ENCODE measurements at places on chromosomes 11 and 22.

DNA sequence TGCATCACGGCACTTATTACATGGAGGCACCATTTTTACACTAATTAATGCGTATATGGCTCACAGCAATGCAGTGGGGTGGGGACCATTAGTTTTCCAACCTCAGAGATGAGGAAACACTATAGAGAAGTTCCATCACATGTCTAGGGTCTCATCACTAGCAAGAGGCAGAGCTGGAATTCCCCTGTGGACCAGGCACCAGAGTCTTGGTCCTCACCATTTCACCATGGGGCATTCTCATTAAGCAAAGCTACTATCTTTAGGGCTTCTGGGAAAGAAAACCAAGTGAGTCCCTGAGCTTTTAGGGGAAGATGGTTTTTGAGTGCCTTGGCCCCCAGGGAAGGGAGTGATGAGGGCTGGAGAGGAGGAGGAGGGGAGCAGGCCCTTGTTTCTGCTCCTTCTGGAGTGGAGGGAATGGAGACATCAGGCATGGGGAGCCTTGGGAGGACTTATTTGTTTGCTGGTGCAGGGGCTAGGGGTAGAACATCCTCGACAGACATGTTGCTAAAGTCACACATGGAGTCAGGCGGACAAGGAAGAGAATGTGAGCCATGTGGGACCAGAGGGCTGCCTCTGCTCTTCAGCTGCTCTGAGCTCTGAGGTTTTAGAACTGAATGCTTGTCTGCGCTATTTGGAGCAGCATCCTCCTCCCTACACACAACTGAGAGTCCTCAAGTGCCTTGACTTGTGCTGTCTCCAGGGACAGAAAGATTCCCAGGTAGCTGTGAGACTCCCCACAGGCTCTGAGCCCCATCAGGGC lies 40.3 kb upstream of the ZBED5 start:
- DNase-seq = no peak

GRCh38 chr22:47163856-47164513 lies 401.5 kb downstream of the TBC1D22A start:
- no peak for DNase-seq

DNA sequence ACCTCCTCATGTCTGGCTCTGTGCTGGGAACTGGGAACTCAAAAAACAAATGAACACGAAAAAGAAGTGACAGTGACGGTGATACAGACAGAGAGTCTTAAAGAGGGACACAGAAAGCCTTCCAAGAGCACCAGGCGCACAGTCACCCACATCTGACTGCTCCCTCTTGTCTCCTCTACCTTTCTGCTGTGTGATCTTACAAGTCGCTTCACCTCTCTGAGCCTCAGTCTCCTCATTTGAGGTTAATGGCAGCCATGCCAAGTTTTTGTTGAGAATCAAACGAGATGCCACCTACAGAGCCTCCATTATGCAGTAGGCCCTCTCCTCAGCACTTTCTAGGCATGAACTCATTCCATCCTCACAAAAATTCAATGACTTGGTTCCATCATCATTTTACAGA lies 3.7 kb downstream of the LRRC32 start:
- DNase-seq = no peak

GRCh38 chr11:69644962-69645675 lies 4.2 kb downstream of the CCND1 start:
- DNase-seq = no peak

- no peak for DNase-seq
Observed at GRCh38 chr11:94281324-94281723, 23.1 kb upstream of the IZUMO1R start.

DNA sequence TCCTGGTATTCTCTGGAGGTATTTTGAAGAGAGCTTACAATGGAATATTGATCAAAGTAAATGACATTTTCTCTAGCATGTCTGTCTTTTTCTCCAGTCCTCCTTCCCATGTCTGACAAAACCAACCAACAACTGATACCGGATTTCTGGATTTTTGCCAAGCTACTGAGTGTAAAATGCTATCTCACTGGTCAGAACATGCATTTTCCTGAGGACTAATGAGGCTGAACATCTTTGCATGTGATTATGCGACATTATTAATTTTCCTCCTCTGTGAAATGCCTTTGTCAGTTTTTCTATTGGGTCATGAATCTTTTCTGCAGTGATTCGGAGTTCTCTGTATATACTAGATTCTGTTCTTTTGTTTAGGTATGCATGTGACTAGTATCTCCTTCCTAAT lies 51.4 kb downstream of the CDON start:
- no peak for DNase-seq

DNA sequence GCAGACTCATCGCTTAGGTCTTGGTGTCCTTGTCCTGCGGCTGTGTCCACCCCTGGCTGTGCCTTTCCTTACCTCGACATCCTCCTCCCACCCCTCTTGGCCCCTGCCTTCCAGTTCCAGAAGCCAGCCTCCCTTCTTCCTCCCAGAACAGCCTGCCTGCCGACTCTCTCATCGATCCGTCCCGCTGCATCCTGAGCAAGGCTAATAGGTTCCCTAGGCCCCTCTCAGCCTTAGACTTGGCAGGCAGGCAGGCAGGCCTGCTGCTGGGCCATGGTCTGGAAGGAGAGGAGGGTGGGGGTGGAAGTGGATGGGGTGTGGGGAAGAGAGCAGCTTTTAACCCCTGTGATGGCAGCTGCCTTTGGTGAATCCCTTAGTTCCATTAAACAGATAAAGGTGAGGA lies 196.7 kb upstream of the TBCEL start:
- DNase-seq = no peak

GRCh38 chr11:2483426-2483825 lies 38.6 kb downstream of the KCNQ1 start:
- no peak for DNase-seq

- DNase-seq = peak; percentile 74
Observed at GRCh38 chr11:109960831-109961230, 132.4 kb upstream of the ZC3H12C start.

DNA sequence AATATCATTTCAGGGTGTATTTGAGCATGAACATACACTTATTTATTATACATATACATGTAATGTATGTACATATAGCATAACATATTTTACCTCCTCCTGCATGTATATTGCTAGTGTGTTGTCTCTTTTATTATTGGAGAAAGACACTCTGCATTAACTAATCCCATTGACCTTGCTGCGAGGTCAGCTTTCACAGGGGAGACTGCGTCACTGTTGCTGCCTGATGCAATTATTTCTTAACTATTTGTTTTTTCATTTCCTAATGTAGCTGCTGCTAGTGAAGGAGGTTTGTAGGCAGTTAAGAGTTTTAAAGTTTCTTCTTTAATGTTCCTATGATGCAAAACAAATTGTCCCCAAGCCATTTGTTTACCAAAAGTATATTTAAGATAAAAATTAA lies 185.4 kb upstream of the CNTN5 start:
- DNase-seq = no peak

- DNase-seq = no peak
Observed at GRCh38 chr11:102254047-102254446, 63.2 kb upstream of the BIRC3 start.

- peak; percentile 12 for DNase-seq
Observed at GRCh38 chr11:17650127-17650911, 69.1 kb upstream of the MYOD1 start.

GRCh38 chr11:2271077-2271326 lies 614 bp upstream of the ASCL2 start:
- no peak for DNase-seq

DNA sequence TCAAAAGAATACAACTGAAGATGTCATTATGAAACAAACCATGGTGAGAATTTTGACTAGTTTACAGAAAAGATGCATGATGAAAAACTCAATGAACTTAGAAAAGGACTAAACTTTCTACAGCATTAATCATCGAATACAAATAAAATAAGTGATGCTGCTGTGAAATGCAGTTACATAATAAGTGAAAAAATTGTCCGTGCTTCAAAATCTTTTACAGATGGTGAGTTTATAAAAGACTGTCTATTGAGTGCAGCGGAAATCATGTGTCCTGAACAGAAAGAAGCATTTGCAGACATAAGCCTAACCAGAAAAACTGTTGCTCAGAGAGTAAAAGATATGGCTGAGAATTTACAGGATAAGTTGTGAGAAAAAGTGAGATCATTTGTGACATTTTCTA lies 33.8 kb downstream of the NEAT1 start:
- peak; percentile 73 for DNase-seq

DNA sequence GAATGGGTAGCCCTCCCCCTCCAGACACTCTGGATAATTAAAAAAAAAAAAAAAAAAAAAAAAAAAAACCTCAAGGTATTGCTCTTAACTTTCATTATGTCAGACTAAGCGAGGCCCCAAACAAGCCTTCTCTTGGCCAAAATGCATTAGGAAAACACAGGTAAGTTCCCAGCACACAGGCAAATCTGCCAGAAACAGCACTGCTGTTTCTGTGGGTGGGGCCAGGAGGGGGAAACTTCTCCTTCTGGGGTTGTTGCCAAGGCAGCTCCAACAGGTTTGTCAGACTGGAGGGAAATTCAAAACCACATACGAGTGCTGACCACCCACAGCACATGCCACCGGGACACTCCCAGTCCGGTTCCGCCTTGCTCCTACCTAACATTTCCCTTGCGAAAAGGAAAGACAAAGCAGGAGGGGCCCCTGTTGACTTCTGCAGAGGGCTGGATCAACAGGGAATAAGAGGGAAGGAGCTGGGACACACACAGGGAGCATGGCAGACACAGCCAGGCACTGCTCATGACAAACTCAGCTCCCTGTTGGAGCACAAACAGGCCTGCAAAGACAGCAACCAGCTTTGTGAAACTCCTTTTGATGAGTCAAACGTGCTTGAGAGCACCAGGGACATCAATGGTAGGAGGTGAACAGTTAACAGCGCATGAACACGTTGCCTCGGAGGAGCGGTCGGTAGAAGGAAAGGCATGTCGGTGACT lies 55.0 kb downstream of the MYH9 start:
- peak; percentile 81 for DNase-seq

GRCh38 chr11:68461575-68461917 lies 994 bp downstream of the PPP6R3 start:
- DNase-seq = no peak

- no peak for DNase-seq
Observed at GRCh38 chr11:84313830-84314359, 1027.7 kb upstream of the CCDC90B start.

DNA sequence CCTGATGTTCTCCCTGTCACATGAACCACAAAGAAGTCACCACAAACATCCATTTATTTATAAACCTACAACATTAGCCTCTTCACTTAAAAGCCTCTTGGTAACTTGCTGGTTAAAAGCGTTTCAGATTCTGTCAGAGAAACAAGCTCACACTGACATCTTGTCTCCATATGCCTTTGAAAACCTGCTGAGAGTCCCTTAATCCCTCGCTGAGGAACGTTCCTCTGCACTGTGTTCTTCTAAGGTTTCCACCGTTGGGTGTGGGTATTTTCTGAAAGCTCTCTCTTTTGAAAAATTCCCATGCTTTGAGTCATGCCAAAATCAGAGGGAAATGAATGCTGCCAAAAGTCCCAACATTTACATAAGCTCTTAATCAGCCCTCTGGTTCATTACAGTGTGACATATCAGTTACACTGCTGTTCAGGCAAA lies 149.8 kb downstream of the CCDC34 start:
- peak; percentile 96 for DNase-seq

- DNase-seq = peak; percentile 3
Observed at GRCh38 chr11:72553706-72554105, 119.4 kb upstream of the CLPB start.

GRCh38 chr22:40727070-40727963 lies 48.0 kb downstream of the MCHR1 start:
- no peak for DNase-seq

GRCh38 chr22:43516996-43517635 lies 105.3 kb downstream of the MPPED1 start:
- no peak for DNase-seq

DNA sequence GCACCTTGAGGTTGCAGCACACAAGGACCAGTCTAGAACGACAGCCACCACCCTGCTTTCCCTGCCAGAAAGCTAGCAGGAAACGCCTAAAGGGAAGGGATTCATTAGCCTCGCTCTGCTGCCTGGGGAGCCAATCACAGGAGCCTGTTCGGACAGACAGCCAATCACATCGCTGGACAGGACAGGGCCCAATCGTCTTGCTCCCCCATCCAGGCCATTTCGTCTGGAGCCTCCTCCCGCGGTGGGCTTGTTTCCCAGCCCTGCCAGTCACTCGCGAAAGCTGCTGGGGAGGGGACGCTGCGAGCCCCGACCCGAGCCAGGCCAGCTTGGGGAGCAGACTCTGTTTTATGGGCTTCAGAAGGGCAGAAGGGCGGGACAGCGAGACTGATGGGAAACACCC lies 79.8 kb upstream of the NCAM1 start:
- DNase-seq = peak; percentile 44

DNA sequence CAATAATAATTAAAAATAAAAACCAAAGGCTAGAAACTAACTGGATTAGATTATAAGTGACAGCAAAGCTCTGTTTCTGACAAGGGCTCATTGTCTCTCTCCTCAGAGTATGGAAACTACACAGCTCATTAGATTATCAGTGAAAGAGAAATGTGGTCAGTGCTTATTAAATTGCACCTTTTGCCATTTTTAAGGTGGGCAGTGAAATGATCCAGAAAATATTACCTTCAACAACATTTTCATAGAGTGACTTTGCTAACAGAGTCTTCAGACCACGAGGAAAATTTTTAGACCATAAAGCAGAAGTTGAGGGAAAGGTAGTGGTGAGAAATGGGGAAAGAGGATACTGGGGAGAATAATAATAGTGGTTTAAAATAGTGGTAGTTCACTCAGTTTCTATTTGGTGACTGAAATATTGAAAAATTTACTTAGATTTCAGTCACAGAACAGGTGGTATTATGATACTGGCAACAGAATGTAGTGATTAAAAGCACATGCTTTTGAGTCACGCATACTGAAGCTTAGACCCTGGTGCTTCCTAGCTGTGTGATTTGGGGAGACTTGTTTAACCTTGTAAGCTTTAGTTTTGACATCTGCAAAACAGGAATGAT lies 684.0 kb upstream of the CCDC90B start:
- no peak for DNase-seq

DNA sequence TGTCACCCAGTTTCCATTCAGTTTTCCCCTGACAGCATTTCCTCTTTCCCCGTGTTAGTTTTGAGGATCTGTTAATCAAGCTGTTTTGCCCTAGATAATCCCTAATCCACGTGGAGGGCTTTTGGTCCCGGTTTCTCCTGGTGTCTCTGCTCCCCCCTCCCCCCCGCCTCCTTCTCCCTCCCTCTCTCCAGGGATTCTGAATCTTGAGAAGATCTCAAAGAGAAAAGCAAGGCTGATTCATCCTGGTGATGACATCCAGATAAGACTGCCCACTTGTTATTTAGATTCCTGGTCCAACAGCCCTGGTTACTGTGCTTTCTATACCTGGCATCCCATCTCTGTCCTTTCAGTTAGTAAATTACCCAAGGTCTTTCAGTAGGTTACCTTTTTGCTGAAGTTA lies 59.4 kb downstream of the KCNA4 start:
- no peak for DNase-seq

- DNase-seq = no peak
Observed at GRCh38 chr11:34190192-34191139, 85.0 kb downstream of the NAT10 start.

DNA sequence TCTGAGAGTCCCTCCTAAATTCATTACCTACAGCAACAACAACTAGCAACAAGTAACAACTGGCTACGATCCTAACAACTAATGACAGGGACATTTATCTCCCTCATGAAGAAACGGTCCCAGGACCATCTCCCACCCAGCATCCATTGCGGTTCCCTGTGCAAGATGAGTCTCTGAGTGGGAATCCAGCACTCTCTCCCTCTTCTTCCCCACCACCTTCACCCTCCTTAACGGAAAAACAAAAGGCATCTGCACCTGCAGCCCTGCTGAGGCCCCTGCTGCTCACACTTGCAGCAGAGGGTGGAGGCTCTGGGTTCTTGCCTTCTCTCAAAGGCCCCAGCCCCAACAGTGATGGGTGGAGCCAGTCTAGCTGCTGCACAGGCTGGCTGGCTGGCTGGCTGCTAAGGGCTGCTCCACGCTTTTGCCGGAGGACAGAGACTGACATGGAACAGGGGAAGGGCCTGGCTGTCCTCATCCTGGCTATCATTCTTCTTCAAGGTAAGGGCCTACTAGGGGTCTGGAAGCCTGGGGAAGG lies at the start of gene CD3G:
TSS of gene CD3G (plus strand) at position 364 of the 535 bp plus-strand sequence. CDS start at position 444, 80 bp downstream.
- no peak for DNase-seq
